ENCODE measurements at places on chromosomes 3 and 15.

DNA sequence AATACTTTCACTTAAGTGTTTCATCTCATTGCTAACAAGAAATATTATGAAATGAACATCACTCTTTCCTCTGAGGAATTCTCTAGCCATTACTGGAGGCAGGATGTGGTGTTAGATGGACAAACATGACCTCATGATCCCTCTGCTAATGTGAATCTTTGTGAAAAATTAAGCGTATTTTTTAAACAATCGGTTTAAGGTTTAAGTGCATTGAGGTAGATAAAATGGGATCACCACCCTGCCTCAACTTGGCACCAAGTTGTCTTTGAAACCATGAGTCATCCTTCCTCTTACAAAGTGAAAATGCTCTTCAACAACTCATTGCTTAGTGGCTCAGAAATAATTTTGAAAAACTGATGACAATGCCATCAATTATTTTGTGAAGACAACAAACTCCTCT is 76.0 kb upstream of the DCBLD2 start:
- no peaks in the 10 kb centered on the region for H3K36me3 ChIP-seq
- DNase-seq = no peak
- H3K27ac ChIP-seq = no peak overlapping the region
- no peak overlapping the region for H3K4me3 ChIP-seq
- H3K27me3 ChIP-seq = no peaks in the 10 kb centered on the region

DNA sequence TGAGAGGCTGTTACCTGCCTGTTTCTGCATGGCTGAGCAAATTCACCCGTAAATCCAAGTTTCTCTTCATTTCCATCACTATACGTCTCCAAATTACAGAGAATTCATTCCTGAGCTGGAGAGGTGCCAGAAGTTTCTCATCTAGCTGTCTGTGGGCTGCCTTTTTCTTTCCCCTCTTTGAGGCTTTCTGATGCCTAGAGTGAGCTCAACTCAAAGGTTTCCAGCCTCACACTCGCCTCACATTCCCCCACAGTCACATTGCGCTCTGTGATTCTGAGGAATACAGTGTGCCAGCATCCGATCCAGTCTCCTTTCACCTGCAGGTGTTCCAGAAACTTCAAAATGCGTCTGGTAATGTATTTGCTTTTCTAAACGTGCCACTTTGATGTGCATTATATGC is 267.2 kb downstream of the MFSD1 start:
- DNase-seq = no peak
- H3K4me1 ChIP-seq = no peaks in the 10 kb centered on the region
- H3K27ac ChIP-seq = no peak within 1 kb of the TSS
- H3K36me3 ChIP-seq = no peaks in the 10 kb centered on the region

GRCh38 chr3:72625602-72626337 is 222.5 kb downstream of the SHQ1 start:
- H3K4me1 ChIP-seq = no peaks in the 10 kb centered on the region
- H3K36me3 ChIP-seq = no peaks in the 10 kb centered on the region
- H3K4me3 ChIP-seq = no peak overlapping the region
- no peak overlapping the region for H3K27ac ChIP-seq
- no peaks in the 10 kb centered on the region for H3K27me3 ChIP-seq

GRCh38 chr3:50435371-50436113 is 67.9 kb downstream of the CACNA2D2 start:
- H3K4me1 ChIP-seq = no peaks in the 10 kb centered on the region
- H3K27me3 ChIP-seq = no peaks in the 10 kb centered on the region
- no peak for DNase-seq
- no peak overlapping the region for H3K4me3 ChIP-seq

- no peaks in the 10 kb centered on the region for H3K36me3 ChIP-seq
- no peaks in the 10 kb centered on the region for H3K27me3 ChIP-seq
- no peak overlapping the region for H3K27ac ChIP-seq
- H3K4me3 ChIP-seq = no peak overlapping the region
- no peak for DNase-seq
Measured at GRCh38 chr3:162295323-162295983, 798.8 kb downstream of the OTOL1 start.

GRCh38 chr15:48096355-48096786 is 24.4 kb upstream of the SLC24A5 start:
- no peak for DNase-seq
- H3K36me3 ChIP-seq = no peaks in the 10 kb centered on the region
- no peak overlapping the region for H3K4me3 ChIP-seq
- no peak overlapping the region for H3K27ac ChIP-seq
- no peaks in the 10 kb centered on the region for H3K4me1 ChIP-seq

- H3K4me1 ChIP-seq = peaks cover 8% of the 10 kb centered on the region
- H3K36me3 ChIP-seq = no peaks in the 10 kb centered on the region
- no peak overlapping the region for H3K27ac ChIP-seq
Measured at GRCh38 chr3:11660242-11660641, 16.5 kb upstream of the VGLL4 start.

Measured in kidney (tissue), 22 donors.